ENCODE measurements at places on chromosomes 16 and 17.

GRCh38 chr17:72189768-72190593 is 69.2 kb downstream of the SOX9 start:
- DNase-seq = no peak

GRCh38 chr17:35731239-35731916 is at the start of gene RASL10B:
Gene RASL10B (plus strand): TSS chr17:35731639. CDS start chr17:35735185, 3,546 bp downstream.
- DNase-seq = no peak

GRCh38 chr16:89266521-89267134 is 49.1 kb downstream of the ZNF778 start:
- DNase-seq = no peak

DNA sequence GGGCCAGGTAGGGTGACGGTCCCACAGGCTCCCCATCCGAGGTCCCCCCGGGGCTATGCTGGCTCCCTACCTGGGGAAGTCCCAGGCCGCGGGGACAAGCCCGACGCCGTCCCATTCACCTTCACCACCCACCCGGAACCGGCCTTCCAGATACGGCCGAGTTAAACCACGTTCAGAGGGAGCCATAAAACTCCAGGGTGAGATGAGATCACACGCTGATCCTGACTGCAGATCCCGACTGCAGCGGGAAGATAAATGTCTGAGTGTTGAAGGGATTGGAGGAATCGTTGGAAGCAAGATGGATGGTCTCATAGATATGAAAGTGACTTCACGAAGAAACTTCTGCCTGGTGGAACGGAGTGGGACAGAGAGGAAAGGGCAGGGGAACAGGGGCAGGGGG is 13.6 kb upstream of the C1QTNF8 start:
- no peak for DNase-seq

- no peak for DNase-seq
These were observed 13.6 kb downstream of the MAP3K3 start for GRCh38 chr17:63635787-63636186.

GRCh38 chr16:31214708-31215286 is 878 bp downstream of the TRIM72 start:
- DNase-seq = no peak

- no peak for DNase-seq
These were observed 87.2 kb upstream of the XYLT1 start for GRCh38 chr16:17557949-17558348.

- DNase-seq = no peak
These were observed 854.1 kb downstream of the KCNJ2 start for GRCh38 chr17:71023249-71024030.

GRCh38 chr16:56986361-56986760 is 3.0 kb upstream of the NLRC5 start:
- DNase-seq = no peak

DNA sequence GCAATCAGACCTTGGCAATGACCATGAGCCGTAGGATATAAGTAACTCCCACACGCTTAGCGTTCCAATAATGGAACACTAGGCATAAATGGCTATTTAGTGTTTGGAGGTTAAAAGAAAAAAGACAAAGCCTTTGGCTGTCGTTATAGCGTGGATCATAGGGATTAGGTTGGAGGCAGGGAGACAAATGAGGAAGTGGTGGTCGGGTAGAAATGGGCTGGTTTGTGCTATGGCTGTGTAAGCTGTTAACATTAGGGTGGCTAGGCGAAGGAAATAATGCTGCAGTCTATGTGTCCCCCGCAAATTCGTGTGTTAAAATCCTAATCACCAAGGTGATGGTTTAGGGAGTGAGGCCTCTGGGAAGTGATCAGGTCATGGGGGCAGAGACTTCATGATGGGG is 120.4 kb upstream of the IRX6 start:
- no peak for DNase-seq

DNA sequence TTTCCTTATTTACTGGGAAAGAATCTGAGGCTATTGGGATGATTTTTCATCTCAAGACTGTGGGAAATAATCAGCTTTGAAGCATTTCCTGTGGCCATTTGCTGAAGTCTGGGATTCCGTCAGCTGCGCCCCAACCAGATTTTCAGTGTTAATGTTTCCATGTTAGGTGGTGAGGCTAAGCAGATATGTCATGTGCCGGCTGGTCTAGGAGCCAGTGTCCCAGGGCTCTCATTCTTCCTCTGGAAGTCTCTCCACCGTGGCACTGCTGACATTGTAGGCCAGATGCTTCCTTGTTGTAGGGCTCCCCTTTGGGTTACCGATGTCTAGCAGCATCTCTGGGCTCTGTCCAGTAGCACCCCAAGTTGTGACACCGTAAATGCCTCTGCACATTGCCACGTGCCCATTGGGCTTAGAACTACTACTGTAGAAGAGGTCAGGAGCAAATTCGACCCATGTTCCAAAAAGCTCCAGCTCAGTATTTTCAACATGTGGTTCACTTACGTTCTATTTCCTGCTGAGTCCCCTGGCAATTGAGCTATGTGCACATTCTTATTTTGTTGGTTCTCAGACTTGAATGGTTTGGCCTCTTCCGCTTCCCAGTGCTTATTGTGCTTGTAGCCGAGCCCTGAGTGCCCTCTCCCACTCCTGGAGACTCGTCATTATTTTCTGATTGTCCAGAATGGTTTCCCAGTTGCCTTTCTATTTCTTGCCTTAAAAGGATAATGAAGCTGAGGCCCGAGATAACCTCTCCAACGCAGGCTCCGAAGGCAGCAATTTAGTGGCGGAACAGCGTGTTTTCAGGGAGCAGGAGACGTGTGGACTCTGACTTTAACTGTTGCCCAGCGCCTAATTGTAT is 82.2 kb downstream of the SPECC1 start:
- no peak for DNase-seq

DNA sequence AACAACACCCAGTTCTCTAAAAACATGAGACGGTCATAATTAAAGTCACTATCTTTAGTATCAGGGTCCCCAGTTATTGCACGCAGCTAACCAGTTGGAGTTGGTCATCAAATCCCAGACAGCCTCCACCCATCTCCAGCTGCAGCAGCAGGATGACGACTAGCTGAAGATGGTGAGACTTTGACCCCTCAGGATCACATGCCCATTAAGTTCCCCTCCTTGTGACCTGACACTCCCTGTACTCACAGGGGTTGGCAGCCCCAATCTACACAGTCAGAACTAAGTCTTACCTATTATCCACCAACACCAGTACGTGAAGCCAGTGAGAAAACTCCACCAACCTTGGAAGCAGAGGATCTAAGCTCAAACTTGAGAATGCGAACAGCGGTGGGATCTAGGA is 37.7 kb upstream of the IRX5 start:
- DNase-seq = no peak

DNA sequence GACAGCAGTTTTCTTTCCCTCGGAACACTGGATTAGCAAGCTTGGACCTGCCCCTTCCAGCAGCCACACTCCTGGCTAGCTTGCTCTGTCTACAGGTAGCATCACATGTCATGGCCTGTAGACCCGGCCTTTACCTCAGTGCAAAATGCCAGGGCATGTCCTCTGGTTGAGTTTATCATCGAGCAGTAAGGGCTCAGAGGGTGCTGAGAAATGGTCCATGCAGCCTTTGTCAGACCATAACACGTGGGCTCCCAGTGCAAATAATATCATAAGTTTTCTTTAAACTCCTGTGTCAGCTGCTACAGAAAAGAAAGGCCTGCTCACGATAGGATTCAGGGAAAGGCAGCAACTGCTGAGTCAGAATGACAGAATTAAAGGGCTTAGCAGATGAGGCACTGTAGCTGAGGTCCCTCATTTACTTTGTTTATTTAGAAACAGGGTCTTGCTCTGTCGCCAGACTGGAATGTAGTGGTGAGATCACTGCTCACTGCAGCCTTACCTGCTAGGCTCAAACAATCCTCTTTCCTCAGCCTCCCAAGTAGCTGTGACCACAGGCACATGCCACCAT is 8.0 kb upstream of the GNA13 start:
- DNase-seq = no peak

GRCh38 chr17:43609613-43610385 is 51.9 kb downstream of the MEOX1 start:
- no peak for DNase-seq

GRCh38 chr17:77769215-77769614 is 189.3 kb upstream of the TNRC6C start:
- DNase-seq = no peak

DNA sequence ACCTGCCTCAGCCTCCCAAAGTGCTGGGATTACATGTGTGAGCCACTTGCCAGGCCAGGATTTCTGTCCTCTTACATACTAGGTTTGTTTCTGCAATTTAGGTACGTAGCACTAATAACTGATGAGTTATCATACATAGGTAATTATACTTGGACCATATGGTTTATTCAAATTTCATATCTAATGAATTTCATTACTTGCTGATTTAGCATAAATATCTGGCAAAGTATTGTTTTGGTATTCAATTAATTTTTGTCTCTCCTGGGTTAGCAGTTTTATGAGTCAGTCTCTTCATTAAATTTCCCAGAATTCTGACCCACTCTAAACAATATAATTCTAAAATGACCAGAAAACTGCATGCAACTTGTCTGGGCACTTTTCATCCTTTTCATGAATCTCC is 2146.5 kb downstream of the TP53TG3F start:
- no peak for DNase-seq

- no peak for DNase-seq
These were observed 5.8 kb upstream of the SPIRE2 start for GRCh38 chr16:89822188-89823086.

DNA sequence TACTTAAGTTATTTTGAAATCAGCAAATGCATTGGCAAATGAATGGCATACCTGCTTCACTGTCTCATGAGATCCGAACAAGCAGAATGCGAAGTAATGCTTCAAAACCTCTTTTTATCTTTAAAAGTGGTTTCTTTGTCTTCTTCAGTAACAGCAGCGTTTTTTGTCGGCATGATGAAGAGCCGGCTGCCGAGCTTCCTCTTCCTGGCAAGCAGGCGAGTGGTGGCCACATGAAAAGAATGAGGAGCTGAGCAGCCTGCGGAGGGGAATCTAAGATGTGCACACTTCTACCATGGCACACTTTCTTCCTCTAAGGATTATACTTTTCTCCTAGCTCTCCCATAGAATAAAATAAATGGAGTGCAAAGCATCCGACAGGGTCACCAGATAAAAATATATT is 42.4 kb upstream of the AKTIP start:
- peak; percentile 52 for DNase-seq

DNA sequence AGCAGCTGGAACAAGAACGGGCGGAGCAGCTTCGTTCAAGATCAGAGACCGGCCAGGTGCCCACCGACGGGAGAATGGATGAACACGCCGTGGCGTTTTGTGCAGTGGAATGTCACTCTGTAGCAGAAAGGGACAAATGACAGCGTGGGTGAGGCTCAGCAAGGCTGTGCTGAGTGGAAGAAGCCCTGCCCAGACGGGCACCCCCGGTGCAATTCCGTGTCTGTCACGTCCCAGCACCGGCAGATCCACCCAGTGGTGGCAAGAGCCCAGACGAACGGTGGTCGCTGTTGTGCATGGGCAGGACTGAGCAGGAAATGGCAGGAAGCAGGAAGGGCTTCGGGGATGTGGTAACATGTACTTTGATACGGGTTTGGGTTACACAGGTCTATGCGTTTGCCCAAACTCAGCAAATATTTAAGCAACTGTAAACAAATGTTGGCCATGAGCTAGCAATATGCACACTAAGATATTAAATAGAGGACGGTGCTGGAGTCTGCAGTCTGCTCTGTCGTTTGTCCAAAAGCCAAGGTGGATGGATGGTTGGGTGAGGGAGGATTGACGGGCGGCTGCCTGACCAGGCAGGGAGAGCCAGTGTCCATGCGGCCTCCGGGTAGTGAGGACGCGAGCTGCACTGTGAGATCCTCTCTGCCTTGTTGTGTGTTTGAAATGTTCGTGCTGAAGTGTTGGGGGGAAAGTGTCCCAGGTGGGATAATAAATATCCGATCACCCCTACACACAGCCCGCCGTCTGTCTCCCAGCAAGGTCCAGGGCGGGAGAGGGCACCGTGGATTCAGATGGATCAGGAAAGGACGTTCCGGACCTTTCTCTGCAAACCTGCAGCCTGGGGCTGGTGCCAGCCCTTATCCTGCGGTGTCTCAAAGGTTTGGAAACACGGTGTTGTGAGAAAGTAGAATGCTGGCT is 48.4 kb downstream of the COX4I1 start:
- no peak for DNase-seq

GRCh38 chr16:15894571-15895374 is 6.4 kb upstream of the CEP20 start:
- no peak for DNase-seq

DNA sequence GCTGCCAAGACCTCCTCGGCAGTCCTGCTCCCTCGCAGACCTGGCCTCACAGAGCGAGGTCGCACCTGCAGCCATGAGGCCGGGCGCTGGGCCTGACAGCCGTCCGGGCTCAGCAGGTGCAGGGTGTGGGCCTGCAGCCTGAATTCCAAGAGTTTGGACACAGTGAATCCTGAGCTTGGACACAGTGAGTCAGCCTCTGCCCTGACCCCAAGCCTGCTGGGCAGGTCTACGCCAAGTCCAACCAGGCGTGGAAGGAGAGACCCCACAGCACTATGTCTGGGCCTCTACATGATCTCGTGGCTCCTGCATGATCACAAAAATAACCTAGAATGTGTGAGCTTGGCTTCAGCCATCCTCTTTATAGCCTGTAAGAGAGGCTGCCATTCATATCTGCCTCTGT is 121.0 kb downstream of the C16orf95 start:
- no peak for DNase-seq

DNA sequence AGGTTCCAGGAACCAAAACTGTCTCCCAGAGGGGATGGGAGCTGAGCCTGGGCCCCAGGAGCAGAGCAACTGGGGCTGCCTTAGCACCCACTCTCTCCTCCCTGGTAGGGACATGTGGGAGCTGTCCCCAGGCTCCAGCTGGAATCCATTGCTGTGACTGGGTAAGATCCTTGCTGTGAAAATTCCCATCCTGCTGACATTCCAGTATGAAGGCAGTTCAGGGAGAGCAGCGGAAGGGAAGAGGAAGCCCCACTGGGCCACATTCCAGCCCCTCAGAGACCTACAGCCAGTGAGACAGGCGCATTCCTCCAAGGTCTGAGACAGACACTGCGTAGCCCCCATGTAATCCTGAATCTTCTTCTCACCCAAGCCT is 24.2 kb downstream of the MYO18A start:
- DNase-seq = no peak

DNA sequence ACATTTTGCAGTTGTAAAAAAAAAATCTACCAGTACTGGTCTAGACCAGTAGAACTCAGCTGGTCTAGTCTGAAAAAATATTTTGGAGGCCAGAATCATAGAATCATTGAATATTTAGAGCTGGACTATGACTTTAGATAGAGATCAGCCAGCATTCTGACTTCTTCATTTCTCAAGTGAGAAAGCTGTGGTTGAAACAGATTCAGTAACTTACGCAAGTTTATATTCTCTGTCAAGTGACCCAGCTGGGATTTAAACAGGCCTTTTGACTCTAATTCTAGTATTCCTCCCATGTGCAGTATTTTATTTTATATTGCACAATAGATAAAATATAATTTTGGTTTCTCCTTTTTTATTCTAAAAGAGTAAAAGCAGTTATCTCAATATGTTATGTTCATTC is 4.9 kb downstream of the TNRC6A start:
- DNase-seq = no peak

GRCh38 chr16:23502466-23502865 is 7.8 kb downstream of the GGA2 start:
- no peak for DNase-seq

DNA sequence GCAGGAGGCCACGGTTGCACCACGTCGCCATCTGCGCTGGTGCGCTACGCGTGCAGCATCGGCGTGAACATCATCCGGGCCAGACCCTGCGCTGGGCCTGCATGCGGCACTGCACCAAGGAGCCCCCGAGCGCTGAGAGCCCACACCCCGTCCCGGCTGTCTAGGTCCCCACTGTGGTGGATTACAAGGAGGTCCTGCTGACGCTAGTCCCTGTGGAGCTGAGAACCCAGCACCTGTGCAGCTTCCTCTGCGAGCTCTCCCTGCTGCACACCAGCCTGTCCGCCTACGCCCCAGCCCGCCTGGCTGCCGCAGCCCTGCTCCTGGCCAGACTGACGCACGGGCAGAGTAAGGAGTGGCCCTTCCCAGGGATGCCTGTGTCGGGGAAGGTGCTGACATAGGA is 10.8 kb upstream of the TEDC2 start:
- DNase-seq = no peak
